Activated T-helper 1 cell treated with anti-CD3 and anti-CD28 coated beads, Interleukin-12 subunit alpha, Interleukin-12 subunit beta, Interleukin-2, Interleukin-4 antibody, amounts not matched to agents 30 ng/mL and 10 ng/mL and 1 ng/mL, durations not matched to agents 14 hours and 24 hours and 36 hours (primary cell): ENCODE measurements at places on chromosomes 3 and 15.

DNA sequence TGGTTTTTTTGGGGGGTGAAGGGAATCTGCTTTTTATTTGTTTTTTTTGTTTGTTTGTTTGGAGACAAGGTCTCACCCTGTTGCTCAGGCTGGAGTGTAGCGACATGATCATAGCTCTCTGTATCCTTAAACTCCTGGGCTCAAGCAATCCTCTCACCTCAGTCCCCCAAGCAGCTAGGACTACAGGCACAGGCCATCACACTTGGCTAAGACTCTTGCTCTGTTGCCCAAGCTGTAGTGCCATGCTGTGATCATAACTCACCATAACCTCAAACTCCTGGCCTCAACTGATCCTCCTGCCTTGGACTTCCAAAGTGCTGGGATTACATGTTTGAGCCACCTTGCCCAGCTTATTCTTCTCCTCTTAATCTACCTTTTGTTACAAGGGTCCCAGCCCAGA lies 31.8 kb downstream of the GPR176 start:
- no peak for DNase-seq

- no peak for DNase-seq
Observed at GRCh38 chr3:195708061-195708460, 12.7 kb upstream of the MUC20 start.

DNA sequence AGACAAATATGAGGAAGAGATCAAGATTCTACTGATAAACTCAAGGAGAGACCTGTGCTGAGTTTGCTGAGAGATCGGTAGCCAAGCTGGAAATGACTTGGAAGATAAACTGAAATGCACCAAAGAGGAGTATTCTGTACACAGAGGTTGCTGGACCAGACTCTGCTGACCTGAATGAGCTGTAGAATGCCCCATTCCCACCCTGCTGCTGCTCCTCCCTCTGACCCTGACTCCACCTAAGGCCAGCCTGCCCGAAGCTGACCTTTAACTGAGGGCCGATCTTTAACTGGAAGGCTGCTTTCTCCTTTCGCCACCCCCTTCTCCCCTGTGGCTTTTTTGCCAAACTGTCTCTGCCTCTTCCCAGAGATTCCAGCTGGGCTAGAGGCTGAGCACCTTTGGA lies 34.6 kb downstream of the CDIN1 start:
- no peak for DNase-seq

DNA sequence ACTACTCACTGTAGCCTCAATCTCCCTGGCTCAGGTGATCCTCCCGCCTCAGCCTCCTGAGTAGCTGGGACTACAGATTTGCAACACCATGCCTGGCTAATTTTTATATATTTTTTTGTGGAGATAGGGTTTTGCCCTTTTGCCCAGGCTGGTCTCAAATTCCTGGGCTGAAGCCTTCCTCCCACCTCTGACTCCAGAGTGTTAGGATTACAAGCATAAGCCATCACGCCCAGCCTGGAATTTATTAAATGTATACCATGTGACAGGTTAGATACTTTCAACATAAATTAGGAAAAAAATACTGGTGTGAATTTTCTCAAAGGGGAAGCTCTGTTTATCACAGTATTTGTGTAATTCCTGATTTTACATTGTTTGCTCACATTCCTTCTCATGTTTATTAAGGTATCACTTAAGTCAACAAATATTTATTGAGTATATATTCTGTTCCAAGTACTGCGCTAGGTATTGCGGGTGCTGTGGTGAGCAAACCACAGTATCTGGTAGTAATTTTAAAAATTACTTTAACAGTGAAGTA lies 24.8 kb downstream of the PPP4R2 start:
- no peak for DNase-seq

DNA sequence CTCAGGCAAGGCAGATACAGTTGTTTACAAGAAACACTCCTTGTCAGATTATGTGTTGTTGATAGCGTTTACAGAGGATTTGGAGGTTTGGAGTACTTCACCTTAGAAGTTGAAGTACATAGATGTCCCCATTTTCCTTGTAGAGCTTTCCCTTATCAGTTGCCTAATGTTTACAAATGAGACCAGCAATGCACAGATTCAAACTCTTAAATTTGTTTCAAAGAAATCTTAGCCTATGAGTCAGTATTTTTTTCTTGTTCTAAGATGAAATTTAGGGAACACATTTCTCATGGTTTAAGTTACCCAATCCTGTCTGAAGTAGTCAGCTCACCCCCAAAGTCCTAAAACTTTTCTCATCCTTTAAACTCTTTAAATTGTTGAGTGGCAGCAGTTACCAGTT lies 6.3 kb upstream of the EIF5A2 start:
- DNase-seq: no peak

GRCh38 chr15:31302778-31303725 lies 23.6 kb upstream of the KLF13 start:
- DNase-seq: no peak

GRCh38 chr3:23696842-23697241 lies 108.9 kb upstream of the UBE2E1 start:
- no peak for DNase-seq

DNA sequence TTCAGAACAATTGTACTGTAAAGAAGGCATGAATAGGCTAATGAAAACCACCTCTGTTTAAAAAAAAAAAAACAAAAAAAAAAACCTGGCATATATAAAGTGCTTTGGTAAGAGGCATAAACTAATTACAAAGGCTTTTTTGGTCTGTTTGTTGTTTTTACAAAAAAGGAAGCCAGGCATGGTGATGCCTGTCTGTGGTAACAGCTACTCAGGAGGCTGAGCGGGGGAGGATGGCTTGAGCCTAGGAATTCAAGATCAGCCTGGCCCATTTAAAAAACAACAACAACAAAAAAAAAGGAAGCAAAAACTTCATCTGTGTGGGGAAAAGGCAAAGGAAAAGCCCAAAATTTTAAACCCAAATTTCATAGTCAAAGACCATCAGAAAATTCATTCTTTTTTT lies 47.0 kb downstream of the OSBPL10 start:
- no peak for DNase-seq

DNA sequence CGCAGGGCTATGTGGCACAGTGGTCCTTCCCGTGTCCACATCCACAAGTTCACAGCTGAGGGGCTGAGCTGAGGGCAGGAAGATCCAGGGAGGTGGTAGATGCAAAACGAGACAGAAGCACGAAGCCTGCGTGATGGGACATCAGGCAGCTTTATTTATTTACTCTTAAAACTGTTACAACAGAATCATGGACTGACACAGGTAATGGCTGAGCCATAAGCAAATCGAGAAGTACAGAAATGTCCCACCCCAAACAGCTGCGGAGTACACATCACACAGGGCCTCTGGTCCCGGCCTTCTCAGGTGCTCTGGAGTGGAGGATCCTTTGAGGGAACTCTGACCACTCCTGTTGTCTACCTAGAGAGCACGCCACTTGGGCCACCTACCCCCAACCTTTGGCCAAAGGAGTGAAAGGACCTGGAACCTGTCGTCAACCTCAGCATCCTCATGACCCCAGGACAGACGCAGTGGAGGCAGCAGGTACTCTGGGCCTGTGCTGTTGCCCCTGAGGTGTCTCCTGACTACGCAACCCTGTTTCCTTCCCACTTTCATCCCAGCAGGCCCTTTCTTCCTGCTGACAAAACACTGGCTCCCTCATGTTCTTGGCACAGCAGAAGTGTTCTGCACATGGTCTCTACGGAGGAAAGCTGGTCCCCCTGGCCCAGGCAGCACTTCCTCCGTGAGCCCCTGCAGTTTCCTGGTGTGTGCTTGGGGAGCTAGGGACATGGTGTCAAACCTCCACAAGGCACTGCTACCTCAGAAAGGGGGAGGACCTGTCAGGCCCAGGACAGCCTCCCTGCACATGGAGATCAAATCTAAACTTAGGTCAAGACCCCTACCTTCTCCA lies 47.8 kb downstream of the DHX30 start:
- no peak for DNase-seq

DNA sequence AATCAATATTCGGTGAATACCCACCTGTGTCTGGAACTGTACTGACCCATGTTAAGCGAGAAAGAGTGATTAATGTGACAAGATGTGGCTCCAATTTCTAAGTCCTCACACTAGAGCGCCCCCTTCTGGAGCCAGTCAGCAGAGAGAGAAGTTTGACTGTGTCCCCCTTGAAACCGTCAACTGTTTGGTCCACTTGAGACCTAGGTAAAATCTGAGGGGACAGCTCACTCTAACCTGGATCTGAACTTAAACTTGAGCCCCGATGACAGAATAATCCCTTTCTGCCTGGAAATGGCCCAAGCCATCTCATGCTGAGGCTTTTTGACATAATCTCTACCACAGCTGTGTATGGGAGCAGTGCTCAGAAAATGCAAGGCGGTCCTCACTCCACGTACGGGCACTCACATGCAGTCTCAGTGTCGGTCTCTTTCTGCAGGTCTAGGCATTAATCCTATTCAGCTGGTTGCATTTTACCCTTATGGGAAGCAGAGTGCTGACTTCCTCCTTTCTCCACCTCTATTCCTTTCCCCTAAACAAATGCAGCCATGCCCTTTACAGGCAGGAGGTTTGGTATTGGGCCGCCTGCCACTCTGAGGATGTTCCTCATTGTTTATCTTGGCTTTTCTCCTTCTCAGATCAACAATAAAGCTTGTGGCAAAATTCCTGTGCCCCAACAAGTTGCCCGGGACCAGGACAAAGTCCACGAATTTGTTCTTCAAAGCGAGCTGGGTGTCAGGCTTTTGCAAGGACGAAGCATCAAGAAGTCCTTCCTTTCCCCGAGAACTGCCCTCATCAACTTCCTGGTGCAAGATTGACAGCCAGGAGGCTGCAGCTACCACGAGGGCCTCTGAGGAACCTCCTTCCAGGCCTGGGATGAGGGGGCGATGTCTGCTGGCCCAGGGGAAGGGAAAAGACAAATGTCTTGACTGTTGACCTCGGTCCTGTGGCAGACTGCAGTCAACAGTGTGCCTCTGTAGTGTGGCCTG lies 47.5 kb upstream of the LIMD1 start:
- DNase-seq: no peak

DNA sequence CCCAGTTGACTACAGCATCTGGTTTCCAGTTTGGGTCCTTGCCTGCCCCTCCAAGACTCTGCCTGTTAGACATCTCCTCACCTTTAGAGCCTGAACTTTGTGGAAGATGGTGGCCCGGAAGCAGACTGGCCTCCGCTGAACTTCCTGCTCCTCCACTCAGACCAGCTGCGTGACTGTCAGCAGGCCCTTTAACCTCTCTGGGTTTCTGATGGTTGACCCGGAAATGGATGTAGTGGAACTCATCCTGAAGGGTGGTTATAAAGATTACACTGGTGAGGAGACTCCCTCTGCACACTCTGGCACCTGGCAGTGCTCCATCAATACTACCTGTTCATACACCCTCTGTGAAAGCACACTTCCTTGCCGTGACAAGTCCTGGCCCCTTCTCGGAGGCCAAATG lies 151.9 kb upstream of the TLE3 start:
- DNase-seq: no peak

- no peak for DNase-seq
Observed at GRCh38 chr15:53833134-53833624, 73.7 kb upstream of the WDR72 start.

GRCh38 chr3:84960581-84960980 lies 1.8 kb downstream of the CADM2 start:
- DNase-seq: no peak

GRCh38 chr3:167209011-167209410 lies 171.1 kb downstream of the ZBBX start:
- DNase-seq: no peak

GRCh38 chr3:76308541-76308940 lies 523.2 kb upstream of the ZNF717 start:
- DNase-seq: no peak

DNA sequence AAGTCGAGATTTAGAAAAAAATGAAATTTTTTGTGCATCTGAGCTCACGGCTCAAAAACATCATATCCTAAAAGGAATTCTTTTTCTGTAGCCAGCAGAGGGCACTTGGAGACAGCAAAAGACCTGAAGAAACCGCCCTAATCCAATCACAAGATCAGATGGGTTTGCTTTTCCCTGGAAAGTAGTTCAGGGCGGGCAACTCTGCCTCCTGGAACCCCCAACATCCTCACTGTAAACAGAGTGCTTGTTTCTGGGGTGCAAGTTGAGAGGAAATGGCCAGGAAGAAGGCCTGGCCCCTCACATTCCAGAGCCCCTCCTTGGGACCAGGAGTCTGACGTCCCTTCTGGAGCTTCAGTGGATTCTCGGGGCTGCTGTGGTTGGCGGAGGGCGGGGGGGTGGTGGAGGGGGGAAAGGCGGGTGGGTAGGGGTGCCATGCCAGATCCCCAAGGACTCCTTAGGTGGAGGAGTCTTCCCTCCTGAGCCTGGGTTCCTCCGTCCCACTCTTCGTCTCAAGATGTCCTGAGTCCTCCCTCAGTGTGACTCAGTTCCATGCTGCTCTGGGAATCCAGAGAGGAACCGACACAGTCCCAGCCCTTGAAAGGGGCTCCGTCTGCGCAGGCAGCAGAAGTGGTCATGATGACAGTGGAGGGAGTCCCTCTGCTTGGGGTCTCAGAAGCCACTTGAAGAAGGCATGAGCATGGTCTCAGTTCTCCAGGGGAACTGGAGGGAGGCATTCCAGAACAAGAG lies 35.9 kb downstream of the CCK start:
- no peak for DNase-seq

- DNase-seq: no peak
Observed at GRCh38 chr3:186451371-186451770, 89.3 kb upstream of the DGKG start.

DNA sequence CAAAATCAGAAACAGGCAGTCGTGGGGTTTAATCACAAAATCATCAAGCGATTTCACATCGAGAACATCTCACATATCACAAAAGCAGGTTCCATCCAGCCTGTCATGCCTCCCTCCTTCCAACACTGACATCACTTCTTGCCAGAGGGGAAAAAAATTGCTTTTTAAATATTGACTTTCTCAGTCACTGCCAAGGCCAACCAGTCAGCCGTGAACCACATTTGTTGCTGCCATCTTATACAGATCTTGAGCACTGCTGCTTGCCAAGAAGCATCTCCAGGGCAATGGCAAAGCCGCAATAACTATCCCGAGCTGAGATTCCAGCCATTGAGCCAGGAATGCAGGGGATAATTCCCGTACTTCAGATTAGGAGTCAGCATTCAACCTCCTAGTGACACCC lies 174.6 kb downstream of the ANXA2 start:
- DNase-seq: no peak

GRCh38 chr15:49387471-49387870 lies 35.6 kb upstream of the FGF7 start:
- DNase-seq: no peak

DNA sequence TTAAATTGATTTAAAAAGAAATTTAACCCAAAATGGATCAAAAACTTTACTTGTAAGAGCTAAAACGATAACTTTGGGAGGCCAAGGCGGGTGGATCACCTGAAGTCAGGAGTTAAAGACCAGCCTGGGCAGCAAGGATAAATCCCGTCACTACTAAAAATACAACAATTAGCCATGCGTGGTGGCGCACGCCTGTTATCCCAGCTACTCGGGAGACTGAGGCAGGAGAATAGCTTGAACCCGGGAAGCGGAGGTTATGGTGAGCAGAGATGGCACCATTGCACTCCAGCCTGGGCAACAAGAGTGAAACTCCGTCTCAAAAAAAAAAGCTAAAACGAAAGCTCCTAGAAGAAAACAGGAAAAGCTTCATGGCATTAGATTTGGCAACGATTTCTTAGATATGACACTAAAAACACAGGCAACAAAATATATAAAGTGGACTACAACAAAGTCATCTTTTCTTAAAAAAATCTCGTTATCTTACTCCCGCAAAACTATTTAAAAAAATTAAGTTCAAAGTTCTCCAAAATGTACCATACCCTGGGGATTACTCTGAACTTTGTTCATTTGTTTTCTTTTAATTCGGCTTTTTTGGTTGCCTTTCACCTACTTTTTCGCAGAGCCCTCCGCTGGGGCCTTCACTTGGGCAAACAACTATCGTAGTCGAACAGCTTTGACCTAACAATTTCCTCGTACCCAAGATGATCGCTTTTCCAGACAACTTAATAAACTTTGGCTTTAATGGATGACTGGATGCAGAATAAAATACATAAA lies 2.9 kb downstream of the HDDC3 start:
- DNase-seq: no peak
